ENCODE measurements at places on chromosomes 6 and 20.

GRCh38 chr20:19628570-19629134 is 129.4 kb upstream of the RIN2 start:
- DNase-seq, result no peak

DNA sequence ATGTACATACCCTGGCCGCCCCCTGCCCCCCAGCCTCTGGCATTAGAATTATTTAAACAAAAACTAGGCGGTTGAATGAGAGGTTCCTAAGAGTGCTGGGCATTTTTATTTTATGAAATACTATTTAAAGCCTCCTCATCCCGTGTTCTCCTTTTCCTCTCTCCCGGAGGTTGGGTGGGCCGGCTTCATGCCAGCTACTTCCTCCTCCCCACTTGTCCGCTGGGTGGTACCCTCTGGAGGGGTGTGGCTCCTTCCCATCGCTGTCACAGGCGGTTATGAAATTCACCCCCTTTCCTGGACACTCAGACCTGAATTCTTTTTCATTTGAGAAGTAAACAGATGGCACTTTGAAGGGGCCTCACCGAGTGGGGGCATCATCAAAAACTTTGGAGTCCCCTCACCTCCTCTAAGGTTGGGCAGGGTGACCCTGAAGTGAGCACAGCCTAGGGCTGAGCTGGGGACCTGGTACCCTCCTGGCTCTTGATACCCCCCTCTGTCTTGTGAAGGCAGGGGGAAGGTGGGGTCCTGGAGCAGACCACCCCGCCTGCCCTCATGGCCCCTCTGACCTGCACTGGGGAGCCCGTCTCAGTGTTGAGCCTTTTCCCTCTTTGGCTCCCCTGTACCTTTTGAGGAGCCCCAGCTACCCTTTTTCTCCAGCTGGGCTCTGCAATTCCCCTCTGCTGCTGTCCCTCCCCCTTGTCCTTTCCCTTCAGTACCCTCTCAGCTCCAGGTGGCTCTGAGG is 7.6 kb downstream of the CDKN1A start:
- DNase-seq, result no peak

- DNase-seq, result no peak
Observed at GRCh38 chr6:13368731-13369115, 40.4 kb upstream of the TBC1D7 start.

- no peak for DNase-seq
Observed at GRCh38 chr6:13027207-13027606, 301.1 kb downstream of the TBC1D7 start.

DNA sequence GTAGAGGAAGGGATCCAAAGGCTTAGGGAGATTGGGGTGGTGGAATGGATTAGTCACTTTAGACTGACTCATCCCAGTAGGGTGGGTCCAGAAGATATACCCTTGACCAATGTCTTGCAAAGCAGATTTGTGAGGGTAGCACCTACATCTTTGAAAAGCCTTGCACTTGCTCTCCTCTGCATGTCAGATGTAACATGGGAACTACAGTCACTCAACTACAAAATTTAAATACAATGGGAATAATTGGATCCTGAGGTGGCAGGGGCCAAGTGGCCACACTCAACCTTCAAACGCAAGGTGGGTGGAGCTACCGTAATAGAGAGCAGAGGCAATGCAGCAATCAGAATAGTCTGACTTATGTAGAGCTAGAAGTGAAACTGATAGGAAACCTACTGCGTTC is 71.2 kb downstream of the ME1 start:
- no peak for DNase-seq

GRCh38 chr6:149500096-149500495 is 15.3 kb upstream of the ZC3H12D start:
- DNase-seq, result no peak

GRCh38 chr20:3755269-3755668 is 12.3 kb downstream of the ADISSP start:
- DNase-seq, result no peak

DNA sequence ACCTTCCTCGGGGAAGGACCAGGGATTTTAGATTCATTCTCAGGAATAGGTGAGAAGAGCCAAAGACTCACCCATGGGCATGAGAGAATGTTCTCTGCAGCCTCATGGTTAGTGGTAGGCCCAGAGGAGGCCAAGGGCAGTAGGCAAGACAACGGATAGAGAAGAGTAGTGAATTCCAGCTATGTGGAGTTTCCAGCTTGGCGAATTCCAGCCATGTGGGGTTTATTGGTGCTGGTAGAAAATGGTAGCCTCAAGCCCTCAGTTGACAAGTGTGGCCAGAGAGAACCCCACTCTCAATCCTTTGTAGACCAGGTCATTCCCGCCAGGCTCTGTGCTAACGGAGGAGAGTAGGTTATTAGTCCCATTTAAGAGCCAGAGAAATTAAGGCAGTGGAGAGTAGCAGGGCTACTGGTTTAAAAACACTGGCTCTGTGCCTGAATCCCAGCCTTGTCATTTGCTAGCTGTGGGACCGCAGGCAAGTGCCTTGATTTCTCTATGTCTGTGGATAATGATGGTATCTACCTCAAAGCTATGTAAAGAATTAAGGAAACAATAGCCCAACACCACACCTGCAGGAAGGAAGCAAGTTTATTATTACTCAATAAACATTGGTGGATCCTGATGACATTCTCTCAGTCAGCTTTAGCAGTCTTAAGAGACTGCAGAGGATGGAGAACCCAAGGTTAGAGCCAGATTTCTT is 2.0 kb upstream of the SLC9A8 start:
- no peak for DNase-seq

- DNase-seq, result no peak
Observed at GRCh38 chr6:85368631-85369030, 81.3 kb upstream of the NT5E start.

GRCh38 chr6:110951008-110951407 is 7.5 kb upstream of the GTF3C6 start:
- DNase-seq, result no peak

GRCh38 chr20:25355011-25355595 is 35.5 kb downstream of the ABHD12 start:
- DNase-seq, result no peak

DNA sequence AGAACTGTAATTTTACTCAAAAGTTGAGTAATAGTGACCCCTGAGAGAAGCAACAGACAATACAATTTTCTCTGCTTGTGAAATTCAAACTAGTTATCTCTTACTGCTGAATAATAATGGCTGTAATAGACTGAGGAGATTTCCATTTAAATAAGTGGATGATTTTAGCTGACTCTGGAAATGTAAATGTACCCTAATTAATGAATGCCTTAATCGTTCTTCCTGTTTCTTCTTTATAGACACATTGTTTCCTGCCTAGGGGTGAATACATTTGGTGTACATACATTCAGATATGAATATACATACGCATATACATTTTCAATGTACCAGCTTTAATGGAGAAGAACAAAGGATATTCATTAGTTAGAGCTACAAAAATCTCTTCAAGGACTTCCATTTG is 611.9 kb downstream of the TFAP2B start:
- no peak for DNase-seq

- no peak for DNase-seq
Observed at GRCh38 chr6:156808287-156808686, 31.1 kb downstream of the ARID1B start.

DNA sequence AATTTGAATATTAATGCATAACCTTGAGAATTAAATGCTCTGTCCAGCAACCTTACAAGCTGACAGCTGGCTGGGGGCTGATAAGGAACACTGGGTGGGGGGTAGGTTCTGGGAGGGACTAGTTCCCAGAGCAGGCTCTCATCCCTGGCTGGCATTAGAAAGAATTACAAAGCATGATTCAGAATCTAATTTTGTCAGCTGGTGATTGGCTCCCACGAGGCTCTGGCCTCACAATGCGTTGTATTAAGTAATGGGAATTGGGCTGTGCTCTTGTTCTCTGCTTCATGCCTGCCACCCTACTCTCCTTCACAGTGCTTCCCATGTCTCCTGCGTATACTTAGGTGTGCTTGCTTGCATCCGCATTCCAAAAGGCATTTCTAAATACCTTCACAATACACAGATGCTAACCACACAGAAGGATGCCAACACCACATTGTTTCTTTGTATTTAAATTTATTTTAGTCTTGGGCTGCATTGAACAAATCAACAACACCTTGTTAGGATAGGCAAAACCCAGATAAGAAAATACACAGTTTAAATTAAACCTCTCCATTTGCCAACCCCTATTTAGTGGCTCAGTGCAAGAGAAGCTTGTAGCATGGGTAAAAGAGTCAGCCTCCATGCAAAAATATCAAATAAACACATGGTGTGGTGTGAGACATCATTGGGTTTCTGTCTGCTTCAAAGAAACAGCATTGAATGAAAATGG is 434.5 kb upstream of the JAG1 start:
- no peak for DNase-seq

DNA sequence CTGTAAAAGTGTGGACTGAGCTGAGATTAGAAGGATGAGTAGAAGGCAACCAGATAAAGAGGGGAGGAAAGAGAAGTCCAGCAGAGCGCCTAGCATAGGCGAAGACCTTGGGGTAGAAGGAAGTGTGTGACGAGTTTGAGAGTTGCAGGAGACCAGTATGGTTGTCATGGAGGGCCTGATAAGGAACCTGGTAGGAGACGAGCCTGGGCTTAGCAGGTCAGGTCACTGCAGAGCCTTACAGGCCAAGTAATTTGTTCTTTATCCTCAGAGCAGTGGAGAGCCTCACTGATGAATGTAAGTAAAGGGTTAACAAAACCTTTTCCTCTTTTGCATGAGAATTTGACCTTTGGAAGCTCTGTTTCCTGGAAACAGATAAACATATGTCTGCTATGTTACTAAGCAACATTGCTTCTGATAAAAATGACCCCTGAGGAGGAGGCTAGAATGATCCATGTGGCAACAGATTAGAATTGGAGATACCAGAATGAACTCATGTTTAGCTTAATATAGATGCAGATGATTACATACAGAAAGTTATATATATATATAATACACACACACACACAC is 2.9 kb upstream of the TMEM74B start:
- DNase-seq, result no peak

DNA sequence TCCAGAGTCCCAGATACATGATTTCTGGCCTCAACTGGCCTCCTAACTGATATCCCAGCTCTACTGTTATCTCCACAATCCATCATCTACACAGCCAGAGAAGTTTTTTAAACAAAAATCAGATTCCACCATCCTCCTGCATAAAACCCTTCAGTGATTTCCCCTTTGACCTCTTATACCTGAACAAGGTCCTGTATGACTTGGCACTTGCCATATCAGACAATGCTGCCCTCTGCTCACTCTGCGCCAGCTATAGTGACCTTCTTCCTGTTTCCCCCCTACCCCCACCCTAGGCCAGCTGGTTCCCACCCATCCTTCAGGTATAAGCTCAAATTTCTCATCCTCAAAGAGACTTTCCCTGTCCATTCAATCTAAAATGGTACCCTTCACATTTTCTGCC is 322.2 kb downstream of the PKHD1 start:
- DNase-seq, result no peak

DNA sequence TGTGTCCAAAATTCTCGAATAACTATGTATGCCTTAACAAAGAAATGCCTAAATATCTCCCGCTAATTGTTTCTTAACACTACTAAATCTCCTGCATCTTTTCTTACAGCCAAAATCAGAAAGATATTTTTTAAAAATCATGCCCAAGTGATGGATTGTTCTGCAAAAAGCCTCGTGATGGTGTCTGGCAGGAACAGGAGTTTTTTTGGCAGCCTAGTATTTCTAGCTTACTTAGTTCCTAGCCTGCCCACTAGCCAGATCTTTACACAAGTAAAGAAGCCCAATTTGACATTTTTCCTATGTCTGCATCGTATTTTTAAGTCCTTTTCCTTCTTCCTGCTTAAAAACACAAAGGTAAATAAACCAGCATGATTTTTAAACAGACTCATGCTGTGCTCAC is 31.5 kb downstream of the SLC2A12 start:
- no peak for DNase-seq

DNA sequence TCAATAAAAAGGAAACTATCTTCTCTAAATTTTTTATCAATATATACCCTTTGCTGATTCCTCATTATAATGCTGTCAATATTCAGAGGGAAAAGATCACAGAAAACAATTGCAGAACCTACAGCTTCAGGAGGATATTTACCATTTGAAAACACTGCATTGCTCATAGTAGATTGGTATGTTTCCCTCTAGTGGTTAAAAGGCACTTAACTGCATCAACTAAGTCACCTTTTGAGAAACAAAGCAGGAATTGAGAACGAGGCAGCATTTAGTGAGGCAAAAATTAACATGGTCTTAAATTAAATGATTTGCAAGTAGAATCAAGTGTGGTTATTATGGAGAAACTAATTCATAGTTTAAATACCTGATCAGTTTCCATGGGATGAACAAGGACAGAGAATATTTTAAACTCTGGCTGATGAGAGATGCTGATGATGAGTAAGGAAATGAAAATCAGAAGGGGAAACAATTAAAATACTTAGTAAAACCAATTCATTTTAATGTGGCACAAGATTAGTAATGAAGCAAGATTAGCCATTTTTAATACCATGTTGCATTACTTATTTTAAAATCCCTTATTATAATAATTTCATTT is 642.1 kb downstream of the EPHA7 start:
- DNase-seq, result no peak

DNA sequence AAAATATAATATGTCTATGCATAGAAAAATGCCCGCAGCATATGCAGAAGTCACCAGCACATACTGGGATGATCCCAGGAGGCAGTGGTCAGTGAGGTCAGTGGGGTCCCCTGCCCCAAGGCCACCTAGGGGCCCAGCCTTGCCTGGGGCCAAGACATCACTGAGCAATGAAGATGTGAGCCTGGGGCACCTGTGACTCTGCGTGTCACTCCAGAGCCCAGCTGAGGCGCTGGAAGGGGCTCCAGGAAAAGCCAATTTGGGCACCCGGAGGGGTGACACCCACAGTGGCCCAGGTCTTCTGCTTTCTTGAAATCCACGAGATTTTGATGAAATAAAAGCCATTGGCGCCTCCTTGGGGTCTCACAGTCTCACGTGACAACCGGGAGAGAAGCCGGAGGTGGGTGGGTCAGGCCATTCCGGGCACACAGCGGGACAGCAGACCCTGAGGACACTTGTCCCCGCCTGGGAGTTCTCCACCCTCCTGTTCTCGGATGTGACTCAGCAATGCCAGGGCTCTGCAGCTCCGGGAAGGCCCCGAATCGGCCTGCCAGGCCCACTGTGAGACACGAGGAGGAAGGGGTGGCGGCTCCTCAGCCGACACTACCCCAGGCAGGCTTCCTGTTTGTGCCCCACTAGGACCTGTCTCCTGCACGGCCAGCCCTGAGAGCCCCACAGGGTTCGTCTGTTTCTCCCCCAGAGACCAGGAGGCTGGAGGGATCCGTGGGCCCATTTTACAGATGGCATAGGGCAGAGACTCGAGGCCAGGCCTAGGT is 24.4 kb upstream of the SLCO4A1 start:
- DNase-seq, result no peak

GRCh38 chr20:36118371-36118770 is 36.2 kb upstream of the EPB41L1 start:
- no peak for DNase-seq

GRCh38 chr6:36958775-36959554 is 4.4 kb downstream of the PI16 start:
- no peak for DNase-seq
